Endodermal cell (in vitro differentiated cells): ENCODE measurements at places on chromosomes 4 and X. TPM values are rescaled to one million over a fixed set of nuclear protein-coding genes. Genes with fewer than 3 reads are reported as not detected.

DNA sequence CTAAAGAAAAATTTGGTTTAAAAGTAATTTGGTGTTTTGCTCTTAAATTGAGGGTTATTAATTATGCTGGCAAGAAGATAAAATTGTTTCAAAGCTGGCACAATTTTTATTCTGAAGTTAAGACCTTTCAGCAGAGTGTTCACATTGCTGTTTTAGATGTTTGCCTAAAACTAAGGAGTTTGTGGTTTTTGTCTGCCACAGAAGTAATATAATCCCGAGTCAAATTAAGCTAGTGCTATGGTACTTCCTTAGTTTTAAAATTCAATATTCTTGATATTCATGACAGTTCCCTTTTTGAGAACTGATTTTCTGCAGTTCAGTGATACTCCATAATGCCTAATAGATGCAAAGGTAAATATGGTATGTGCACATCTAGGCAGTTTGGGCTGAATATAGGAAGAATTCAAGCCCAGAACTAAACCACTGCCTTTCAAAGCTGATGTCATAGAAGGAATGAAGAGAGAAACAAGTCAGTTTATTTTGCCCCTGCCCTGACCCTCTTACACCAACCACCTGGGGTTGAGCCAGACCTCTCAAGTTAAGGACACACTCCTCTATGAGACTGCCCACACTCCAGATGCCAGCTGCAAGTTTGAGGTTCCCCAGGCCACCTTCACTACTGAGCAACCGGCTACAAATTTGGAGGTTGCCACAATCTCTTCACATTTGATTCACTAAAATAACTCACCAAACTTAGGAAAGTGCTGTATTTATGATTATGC lies 32.1 kb upstream of the VEGFC start:
- DNase-seq: no peak
- no peak overlapping the region for H3K27ac ChIP-seq

GRCh38 chr4:40193016-40193571 lies 3.7 kb upstream of the RHOH start:
- DNase-seq: no peak
- peaks cover 11% of the 10 kb centered on the region for H3K4me1 ChIP-seq
- no peaks in the 10 kb centered on the region for H3K27me3 ChIP-seq
- no peaks in the 10 kb centered on the region for H3K36me3 ChIP-seq

DNA sequence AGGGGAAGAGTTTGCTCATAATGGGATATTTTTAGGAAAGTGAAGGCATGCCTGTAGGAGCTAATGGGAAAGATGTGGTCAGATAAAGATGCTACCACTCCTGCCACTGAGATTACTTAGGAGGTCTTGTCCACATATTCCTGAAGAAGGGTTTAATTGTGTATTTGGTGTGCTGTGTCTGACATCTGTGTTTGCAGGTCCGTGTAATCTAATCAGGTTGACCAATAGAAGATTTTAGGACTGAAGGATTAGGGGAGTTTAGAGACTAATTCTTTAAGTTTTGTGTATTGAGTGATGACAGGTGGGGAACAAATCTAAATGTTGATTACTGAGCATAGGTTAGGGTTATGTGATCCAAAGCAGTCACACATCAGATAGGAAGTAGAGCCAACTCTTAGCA lies 57.2 kb downstream of the JADE1 start:
- peaks cover 93% of the 10 kb centered on the region for H3K36me3 ChIP-seq
- H3K27ac ChIP-seq: no peak overlapping the region
- peaks cover 15% of the 10 kb centered on the region for H3K4me1 ChIP-seq

DNA sequence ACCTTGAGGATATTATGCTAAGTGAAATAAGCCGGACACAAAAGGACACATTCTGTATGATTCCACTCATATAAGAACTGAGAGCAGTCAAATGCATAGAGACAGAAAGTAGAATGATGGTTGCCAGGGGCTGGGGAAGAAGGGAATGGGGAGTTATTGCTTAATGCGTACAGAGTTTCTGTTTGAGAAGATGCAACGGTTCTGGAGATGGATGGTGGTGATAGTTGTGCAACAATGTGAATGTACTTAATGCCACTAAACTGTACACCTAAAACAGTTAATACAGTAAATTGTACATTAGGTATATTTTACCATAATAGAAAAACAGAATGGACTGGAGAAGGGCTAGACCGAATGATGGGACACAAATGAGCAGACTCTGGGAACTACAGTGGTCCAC lies 15.8 kb downstream of the MAOB start:
- no peak overlapping the region for H3K27ac ChIP-seq
- no peak overlapping the region for H3K4me3 ChIP-seq
- no peaks in the 10 kb centered on the region for H3K36me3 ChIP-seq

The CD99 gene
- total RNA-seq: 387 to 399 TPM (median 397 TPM) in 3 replicates
